ENCODE measurements at places on chromosomes 4 and X.
A peak's percentile ranks its signal among the peaks of the same experiment; 100 is the strongest.

DNA sequence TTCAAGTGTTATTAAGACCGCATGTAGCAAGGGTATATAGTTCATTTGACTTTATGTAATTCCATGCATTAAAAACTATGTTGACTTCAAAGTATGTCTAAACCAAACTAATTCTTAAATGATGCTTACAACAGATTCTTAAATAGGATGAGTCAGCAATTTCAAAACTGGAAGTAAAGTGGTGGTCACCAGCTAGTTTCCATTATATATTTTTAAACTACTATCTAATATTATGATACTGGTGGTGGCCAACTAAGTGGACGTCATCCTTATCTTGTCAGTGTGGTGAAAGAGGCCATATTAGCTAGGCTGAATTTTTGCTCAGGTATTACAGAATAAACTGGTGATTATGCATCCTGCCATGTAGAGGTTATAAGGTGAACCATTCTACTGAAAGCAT is 1.2 kb downstream of the IL15 start:
- no peak for DNase-seq

DNA sequence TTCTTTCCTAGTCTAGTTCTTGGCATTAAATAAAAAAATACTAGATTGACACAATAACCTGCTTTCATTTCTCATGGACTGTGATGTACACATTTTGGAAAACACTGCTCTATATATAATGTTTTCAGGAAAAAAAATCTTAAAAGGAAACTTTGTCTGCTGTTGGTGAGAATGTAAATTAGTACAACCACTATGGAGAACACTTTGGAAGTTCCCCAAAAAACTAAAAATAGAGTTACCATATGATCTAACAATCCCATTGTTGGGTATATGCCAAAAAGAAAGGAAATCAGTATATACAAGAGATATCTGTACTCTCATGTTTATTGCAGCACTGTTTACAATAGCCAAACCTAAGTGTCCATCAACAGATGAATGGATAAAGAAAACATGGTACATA is 202.3 kb downstream of the PPP3CA start:
- DNase-seq, result no peak

DNA sequence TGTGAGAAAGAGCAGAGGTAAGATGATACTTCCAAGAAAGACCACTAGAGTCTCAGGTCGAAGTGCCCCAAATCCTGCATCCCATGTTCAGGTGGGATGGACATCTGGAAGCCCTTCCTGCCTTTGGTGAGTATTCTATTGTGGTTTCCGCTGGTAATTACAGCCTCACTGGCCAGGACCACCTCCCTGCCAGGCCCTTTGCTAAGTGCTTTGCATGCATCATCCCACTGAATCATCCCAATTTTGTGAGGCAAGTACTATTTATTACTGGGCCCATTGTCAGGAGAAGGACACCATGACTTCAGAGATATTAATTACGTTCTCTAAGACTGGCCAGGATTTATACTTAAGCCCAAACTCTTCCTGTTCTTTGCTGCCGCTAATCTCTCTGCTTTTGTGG is 10.7 kb upstream of the PASD1 start:
- DNase-seq, result no peak

DNA sequence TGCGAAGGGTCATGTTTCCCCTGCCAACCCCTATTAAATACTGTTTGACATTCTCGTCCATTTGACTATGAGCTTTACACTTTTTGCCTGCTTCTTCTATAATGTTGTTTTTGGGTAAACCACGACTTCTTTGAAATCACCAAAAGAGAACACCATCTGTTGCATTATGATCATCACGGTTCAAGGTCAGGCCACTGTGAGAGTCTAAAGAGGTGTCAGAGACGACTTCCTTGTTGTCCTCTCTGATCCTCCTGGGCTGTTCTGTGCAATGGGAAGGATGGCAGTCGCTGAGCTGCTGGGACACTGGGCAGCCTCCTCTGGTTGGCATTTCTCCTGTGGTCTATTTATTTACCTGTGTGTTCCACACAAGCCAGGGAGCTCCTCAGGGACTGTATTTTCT is 137.5 kb downstream of the RASL11B start:
- DNase-seq, result no peak

- peak; percentile 74 for DNase-seq
These were observed 2.6 kb upstream of the ZNF674 start for GRCh38 chrX:46547857-46548256.

GRCh38 chr4:139085141-139085540 is 69.6 kb downstream of the NOCT start:
- peak; percentile 46 for DNase-seq

DNA sequence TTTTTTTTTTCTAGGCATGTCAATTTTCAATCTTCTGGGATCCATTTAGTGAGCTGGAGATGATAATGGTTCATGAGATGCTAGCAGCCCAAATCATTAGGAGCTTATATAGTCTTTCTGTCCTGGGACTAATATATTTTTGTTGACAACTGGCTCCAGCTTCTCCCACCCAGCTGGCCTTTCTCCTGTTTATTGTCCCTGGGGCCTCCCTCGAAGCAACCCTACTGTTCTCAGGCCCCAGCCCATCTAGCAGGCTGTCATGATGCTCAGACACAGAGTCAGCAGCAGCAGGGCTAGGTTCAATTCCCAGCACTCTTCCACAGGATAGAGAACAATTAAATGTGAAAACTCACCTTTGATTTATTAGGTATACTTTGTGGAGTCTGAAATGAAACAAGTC is 127.6 kb upstream of the MID1 start:
- DNase-seq, result no peak

- no peak for DNase-seq
These were observed 108.5 kb upstream of the WDR1 start for GRCh38 chr4:10225096-10225495.

DNA sequence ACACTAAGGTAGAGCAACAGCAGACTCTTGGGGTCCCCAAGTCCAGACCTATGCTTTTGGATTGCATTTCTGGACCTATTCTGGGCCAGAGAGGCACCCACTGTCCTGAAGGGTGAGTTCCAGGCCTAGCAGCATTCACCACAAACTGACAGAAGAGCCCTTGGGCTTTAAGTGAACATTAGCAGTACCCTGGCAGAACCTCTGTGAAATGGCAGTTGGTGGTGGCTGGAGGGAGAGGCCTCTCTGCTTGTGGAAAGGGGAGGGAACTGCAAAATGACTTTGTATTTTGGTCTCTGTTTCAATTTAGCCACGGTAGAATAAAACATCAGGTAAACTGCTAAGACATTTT is 1211.9 kb downstream of the PCDH18 start:
- DNase-seq, result no peak

GRCh38 chrX:17376431-17377077 is 1.6 kb downstream of the NHS start:
- peak; percentile 1 for DNase-seq

GRCh38 chr4:6568689-6569332 is 6.2 kb upstream of the MAN2B2 start:
- DNase-seq, result peak; percentile 83

- no peak for DNase-seq
These were observed 51.1 kb upstream of the UGT8 start for GRCh38 chr4:114547340-114548134.

DNA sequence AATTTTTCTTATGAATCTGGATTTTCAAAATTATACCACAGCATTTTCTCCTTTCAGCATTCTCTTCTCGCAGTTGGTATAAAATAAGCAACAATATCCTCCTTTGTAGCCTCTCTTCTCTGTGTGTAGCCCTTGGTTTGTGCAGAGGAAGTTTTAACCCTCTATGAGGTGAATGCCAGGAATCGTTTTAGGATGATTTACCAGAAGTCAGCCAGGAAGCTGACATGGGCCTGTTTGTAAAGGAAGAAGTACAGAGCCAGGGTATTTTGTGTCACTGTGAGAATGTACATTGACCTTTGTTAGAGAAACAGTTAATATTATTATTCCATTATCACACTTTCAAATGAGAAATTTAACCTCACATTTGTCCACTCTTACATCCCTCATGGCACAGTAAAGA is 88.9 kb upstream of the RPL34 start:
- peak; percentile 4 for DNase-seq

DNA sequence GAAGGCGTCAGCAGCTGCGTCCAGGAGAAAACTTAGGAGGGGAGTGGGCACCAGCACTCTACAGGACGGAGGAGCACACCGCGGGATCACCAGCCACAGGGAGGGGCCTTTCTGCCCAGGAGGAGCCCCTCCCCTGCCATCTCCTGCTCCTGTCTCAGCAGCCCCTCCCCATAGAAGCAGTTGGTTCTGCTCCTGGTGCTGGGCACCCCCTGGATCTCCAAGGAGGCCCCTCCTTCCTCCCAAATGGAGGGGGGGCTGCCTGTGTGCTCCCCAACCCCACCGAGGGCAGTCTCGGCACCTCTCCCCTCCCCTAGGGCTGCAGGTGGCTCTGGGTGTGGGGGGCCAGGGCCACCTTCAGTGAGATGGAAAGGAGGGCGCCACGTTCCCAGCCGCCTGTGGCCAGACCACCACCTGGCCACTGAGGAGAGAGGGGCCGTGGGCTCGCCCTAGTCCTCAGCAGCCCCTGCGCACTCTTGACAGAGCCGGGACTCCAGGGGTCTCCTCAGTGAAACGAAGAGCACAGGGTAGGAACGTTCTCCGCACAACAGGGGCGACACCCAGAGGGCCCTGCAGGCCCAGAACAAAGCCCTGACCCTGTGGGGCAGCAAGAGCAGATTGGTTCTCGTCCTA is 37.8 kb downstream of the CPLX1 start:
- no peak for DNase-seq

GRCh38 chr4:36281384-36282106 is at the start of gene DTHD1:
Gene DTHD1 (plus strand): TSS chr4:36281616. CDS start chr4:36281759, 143 bp downstream.
- no peak for DNase-seq

DNA sequence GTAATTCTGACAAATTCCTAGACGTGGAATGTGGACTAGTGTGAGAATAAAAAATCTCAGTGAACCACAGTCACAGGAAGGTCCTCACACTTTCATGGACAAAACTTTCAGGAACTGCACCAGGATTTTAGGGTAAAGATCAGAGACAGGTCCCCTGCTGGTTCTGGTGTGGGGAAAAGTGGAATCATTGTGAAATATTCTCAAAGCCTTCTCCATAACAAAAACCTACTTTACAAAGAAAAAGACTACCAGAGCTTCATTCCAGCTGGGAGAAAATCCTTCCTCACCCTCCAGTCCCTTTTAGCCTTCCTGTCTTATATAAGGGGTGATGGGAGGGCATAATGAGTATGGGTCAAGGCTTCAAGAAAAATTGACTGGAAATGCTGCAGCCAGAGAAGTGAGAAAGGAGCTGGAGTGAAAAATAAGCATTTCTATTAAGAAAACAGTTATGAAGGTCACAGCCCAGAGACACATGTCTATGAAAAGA is 325.8 kb downstream of the ARAP2 start:
- DNase-seq, result no peak

DNA sequence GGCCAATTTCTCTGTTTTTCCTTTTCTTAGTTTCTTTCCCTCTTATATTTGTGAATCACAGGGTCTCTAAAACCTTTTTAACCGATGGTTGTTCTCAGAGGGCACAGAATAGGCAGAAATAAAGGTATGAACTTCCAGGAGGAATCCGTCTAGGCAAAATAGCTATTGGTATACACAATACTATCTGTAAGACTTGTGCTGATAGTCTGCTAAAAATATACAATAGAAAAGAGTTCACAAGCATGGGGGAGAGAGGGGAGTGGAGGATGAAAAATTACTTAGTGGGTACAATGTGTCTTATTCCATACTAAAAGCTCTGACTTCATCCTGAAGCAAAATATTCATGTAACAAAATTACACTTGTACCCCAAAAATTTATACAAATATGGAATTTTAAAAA is 30.2 kb downstream of the ANTXR2 start:
- DNase-seq, result no peak

GRCh38 chr4:158139086-158139485 is 33.7 kb downstream of the GASK1B start:
- DNase-seq, result no peak

DNA sequence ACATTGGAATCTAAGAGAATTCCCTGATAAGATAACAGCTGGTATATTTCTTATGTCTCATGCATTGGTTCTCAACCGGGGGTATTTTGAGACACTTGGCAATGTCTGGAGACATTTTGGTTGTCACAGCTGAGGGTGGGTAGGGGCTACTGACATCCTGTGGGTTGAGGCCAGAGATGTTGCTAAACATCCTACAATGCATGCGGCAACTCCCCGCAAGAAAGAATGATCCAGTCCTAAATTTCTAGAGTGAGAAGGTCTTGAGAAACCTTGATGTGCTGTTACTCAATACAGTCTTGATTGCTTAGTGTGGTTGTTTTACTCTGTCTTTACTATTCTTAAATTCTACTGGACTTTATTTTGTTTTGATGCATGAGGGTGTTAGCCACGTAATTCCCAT is 287.2 kb downstream of the FRMPD4 start:
- peak; percentile 59 for DNase-seq

DNA sequence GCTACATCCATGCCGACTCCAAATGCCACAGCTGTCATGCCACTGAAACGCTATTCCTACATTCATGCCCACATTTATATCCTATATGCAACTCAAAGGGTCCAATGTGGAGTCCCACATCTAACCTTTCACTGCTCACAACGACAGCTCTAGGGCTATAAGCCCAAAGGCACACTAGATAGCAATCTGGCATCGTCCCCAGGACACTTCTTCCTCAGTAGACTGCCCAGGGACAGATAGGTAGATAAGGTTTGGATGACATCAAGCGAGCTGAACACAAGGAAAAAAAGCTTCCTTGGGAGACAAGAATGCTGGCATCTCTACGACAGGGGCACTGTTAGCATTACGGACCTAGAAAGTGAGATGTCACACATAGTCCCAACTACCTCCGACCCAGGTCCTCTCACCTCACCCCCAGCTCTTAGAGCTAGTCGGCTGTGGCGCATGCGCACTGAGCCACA is 685 bp downstream of the RAB9B start:
- DNase-seq, result peak; percentile 47

- no peak for DNase-seq
These were observed 450.1 kb upstream of the TENM3 start for GRCh38 chr4:181793096-181793495.

GRCh38 chr4:159368320-159368719 is 265.4 kb downstream of the RAPGEF2 start:
- DNase-seq, result no peak

DNA sequence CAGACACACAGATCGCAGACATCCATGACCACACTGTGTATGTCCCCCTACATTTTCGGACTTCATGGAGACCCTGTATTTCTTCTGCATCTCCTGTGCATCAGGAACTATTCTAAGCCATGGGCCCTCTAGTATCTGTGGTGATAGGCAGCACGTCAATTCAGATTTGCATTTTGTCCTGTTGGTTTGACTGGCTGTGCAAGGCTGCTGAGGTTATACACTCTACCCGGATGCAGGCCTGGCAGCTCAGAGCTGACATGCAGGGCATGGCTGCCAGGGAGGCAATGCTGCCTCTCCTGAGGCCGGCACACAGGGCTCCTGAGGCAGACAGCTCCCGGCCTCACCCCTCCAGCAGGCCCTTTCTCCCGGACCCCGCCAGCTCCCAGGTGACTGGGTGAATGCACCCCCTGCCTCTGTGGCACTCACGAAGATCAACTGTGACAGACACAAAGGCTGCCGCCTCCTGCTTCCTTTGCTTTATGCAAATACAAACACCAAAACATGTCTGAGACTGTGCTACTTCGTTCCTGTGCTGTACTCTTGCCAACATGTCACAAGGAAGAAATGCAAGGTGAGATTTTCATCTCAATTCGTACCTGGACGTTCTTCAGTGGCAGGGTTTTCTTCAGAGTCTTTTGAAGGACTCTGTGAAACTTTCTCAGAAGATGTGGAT is 51.0 kb downstream of the NSG1 start:
- no peak for DNase-seq

Measured in cardiac fibroblast (primary cell).